ENCODE measurements at places on chromosomes 12 and 14.

DNA sequence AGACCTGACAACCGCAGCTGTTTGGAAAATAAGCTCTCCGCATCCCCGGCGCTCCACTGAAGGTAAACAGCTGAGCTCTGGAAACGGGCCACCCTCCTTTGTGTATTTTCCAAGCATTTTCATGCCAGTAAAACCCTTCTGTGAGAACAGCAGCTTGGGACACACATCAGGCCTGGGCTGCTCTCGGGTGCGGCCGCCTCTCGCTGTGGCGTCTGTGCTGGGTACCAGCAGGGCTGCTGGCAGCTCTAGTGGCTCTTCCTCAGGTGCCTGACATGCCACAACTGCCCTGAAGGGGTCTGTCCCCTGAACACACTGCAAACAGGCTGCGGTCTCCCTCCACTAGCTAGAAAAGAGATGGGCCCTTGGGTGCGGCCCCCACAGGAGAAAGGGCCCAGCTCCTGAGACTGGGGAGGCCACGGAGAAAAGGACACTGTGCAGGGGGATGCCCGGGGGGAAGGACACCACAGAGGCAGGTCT is 96.3 kb downstream of the ITPK1 start:
- DNase-seq = no peak

GRCh38 chr14:20848316-20848954 is 42.8 kb upstream of the RNASE3 start:
- no peak for DNase-seq

GRCh38 chr12:9237286-9237685 is 29.1 kb upstream of the PZP start:
- no peak for DNase-seq

GRCh38 chr12:14970473-14970872 is 2.4 kb upstream of the PDE6H start:
- DNase-seq = no peak

DNA sequence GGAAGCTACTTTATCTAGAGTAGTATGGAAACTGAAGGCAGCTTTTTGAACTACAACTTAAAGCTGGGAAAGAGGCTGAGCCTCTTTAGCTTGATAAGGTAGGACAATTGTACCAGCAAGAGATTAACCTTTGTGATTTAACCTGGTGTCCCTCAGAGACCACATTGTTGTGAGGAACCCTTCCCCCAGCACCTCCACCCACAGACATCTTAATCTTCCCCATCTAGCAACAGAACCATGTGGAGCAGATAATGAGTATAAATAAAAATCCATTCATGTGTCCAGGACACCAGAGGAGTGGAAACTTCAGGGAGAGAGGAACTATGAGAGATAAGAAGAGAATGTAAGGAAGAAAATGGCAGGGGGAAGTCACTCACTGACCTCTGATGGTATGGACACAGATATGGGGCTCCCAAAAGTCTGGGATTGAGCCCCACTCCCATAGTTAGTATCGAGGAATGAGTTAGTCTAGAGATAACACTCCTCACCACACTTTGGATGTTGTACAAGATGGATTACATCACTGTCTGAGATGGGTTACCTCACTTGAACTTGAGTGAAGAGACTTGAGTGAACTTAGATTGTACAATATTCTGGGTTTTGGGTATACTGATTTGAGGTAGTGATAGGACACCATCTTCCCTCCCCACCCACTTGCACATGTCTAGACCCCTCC is 33.9 kb upstream of the SLC38A2 start:
- no peak for DNase-seq

DNA sequence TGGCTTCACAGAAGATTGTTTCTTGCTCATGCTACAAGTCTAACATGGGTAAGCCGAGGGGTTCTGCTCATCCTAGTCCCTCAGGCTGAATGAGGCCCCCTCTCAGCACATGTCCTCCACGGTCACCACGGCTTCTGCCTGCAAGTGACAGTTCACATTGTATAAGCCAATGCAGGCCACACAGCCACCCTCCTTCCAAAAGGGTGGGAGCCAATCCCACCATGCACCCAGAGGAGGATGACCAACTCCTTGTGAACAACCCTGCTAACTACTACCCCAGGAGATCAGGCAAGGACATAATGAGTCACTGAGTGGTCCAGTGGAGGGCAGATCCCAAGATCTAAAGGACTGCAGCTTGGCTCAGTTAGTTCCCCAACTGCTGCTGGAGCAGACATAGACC is 6.1 kb downstream of the SPRING1 start:
- no peak for DNase-seq

GRCh38 chr14:83850092-83850491 is 1679.9 kb upstream of the FLRT2 start:
- DNase-seq = no peak

GRCh38 chr14:39617537-39617936 is 185.3 kb upstream of the FBXO33 start:
- DNase-seq = no peak

DNA sequence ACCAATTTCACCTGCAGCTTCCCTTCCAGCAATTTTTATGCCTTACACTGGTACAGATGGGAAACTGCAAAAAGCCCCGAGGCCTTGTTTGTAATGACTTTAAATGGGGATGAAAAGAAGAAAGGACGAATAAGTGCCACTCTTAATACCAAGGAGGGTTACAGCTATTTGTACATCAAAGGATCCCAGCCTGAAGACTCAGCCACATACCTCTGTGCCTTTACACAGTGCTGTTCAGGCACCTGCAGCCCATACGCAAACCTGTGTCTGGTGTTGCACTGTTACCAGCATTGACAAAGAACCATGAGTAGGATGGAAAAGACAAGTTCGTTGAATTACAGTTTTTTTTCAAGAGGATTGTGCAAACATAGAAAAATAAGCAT is 432.0 kb upstream of the OR4E1 start:
- DNase-seq = no peak

DNA sequence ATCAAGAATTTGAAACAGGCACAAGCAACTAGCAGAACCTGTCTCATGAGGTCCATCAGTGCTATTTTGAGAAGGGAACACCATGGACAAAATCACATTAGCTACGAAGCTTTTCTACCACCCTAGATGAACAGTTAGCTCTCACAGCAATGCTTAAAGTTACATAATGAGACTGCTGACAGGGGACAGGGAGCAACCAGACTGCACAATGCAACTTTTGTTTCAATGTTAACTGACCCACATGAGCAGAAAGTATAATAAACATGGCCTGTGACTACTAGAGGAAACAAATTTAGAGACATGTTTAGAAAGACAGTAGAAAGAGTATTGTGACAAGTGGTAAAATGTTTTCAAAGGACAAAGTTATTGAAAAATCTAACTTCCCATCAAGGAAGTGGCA is 282.8 kb downstream of the CEP128 start:
- DNase-seq = no peak

DNA sequence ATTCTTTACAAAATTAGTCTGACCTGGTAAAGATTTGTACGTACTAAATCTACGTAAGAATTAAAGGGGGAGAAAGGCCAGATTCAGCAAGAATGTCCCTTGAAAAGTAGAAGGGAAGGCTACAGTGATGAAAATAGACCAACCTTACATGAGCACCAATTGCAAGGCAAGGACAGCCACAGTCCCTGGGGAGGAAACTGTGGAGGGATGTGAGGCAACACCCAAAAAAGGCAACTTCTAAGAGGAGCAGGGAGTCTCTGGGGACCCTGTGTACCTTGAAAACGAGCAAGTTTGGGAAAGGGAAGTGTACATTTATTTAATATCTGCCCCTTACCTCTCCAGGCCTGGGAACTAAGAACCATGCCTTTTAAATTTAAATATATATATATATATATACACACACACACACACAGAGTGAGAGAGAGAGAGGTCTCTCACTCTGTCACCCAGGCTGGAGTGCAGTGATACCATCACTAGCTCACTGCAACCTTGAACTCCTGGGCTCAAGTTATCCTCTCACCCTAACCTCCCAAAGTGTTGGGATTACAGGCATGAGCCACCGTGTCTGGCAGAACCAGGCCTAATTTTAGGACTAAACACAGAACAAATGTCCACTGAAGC is 56.4 kb downstream of the TMCC3 start:
- DNase-seq = no peak

DNA sequence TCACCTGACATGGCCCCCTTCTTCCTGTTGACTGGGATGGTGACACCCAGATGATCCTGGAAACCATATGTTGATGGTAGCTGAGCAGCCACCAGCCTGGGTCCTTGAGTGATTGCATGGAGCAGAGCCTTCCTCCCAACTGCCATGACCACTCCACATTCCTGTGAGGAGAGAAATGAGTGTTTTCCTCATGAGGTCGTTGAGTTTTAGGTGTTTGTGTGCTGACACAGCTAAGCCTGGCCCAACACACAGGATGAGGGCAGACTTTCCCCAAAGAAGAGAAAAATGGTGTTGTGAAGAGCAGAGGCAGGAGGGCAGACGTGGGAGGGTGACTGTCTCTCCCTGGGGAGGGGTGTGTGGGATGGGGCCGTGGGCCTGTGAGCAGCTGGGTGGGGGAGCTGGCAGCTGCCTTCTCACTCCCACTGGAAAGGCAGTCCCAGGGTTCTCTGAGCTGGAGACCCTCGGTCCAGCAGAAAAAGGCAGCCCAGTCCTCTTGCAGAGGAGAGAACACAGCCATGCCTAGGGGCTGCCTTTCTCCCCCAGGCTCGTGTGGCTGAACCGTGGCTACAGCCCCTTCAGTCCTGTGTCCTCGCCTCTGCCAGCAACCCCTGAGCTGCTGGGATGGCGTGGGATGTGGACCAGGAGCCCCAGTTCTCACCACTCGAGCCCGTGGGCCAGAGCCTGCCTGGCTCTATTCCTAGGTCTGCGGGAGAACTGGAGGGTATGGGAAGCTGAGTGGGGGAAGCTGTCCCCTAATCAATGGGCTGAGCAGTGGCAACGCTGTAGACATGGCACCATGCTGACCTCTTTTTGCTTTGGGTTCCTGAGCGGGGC is 257.0 kb downstream of the ADGRD1 start:
- no peak for DNase-seq

DNA sequence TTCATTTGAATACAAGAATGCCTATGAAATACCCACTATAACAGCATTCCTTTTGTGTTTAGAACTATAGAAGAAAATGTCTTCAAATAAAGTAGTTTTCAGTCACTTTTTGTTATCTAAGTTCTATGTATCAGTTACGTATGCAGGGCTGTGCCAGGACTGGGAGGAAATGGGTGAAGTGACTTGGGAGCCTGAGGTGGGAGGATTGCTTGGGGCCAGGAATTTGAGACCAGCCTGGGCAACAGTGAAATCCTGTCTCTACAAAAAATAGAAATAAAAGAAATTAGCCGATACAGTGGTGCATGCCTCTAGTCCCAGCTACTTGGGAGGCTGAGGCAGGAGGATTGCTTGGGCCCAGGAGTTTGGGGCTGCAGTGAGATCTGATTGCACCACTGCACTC is 22.9 kb upstream of the MANSC4 start:
- DNase-seq = no peak

DNA sequence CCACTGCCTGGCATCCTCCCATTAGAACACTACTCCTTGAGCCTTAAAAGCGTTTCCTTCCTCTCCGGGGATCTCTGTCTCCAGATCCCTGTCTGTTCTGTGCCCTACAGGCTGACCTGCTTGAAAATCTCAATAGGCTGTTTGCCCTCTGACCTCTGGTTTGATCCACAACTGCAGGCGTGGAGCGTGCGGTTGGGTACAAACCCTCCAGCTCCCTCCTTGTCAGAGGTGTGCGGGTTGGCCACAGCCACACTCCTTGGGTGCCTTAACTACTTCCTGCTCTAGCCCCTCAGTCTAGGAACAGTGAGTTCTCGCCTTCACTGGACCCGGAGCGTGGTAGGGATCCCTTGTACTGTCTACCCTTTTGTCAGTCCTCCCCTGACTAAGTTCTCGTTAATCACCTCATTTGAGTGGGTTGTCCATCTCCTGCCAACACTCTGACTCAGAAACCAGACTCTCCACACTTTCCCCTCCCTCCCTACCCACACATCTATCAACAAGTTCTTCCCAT is 33.1 kb downstream of the CMKLR1 start:
- DNase-seq = no peak

DNA sequence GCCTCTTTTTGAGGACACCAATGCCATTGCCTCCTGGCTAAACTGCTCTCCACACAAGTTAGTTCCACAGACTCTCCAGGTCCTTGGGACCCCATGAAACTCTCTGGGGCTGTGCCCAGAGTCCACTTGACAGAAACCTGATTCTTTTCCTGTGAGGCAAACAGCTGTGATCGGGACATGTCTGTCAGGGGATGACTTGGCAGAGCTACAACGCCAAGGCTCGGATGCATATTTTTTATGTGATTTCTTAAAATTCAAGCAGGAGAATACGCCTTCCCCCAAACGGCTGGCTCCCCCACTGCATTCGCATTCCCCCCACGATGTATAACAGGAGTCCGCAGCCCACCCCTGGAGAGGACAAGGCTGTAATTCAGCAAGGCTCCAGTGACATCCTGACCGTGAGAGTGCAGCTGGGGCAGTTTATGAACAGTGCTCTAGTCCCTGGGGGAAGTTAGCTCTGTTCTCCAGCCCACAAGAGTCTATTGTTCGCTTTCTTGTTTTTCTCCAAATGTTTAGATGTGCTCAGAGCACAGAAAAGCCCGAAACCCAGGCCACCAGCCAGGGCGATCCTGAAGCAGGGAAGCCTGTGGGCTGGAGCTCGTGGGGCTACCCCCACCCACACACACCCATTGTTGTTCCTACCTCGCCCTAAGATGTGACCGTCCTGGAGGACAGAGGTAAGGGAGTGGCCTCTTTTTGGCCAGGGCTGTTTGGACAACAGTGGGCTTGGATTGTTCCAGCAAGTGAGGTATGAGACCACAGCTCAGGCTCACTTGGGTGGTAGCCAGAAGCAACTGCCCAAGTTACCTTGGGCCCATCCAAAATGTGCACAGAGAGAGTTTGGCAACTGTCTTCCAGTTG is 159.5 kb downstream of the ZFP36L1 start:
- DNase-seq = no peak

GRCh38 chr12:93115198-93115601 is 186.1 kb upstream of the EEA1 start:
- DNase-seq = no peak

DNA sequence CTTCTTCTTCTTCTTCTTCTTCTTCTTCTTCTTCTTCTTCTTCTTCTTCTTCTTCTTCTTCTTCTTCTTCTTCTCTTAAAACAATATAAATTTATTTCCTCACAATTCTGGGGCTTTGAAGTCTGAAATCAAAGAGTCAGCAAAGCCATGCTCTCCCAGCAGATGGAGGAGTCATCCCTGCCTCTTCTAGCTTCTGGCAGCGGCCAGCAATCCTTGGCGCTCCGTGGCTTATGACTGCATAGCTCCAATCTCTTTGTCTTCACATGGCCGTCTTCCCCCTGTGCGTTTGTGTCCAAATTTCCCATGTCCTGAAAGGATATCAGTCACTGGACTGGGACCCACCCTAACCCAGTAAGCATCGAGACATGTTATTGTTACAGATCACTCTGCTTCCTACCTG is 22.9 kb downstream of the KCNA1 start:
- no peak for DNase-seq

DNA sequence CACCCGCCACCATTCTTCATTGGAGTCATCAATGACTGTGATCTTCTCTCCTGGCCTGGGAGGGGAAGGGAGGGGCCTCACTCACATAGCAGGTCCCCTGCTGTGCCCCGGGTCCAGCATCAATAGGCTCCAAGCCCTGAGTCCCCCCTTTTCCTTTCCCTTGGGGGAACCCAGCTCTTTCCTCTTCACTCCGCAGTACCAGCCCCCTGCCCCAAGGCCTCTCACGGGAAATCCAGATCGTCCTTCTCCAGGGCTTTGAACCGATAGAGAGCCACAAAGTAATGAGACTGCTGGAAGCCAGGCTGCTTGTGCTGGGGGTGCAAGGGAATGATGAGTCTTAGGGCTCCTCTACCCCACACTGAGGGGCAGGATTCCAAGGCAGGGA is 6.7 kb downstream of the STAC3 start:
- DNase-seq = no peak

All from NCI-H1048 (cell line).